ENCODE measurements at places on chromosomes 7 and 10. TPM values are rescaled to one million over a fixed set of nuclear protein-coding genes. Genes with fewer than 3 reads are reported as not detected.

The CDHR3 gene
- total RNA-seq: 11.4 TPM

The DDC gene
- not detected for total RNA-seq

The GPC2 gene
- 0.25 TPM for total RNA-seq

The NOBOX gene
- total RNA-seq: not detected

The PRSS1 gene
- not detected for total RNA-seq

The SORCS1 gene
- 2.9 TPM for total RNA-seq

The ASB10 gene
- 35.4 TPM for total RNA-seq

The CALML5 gene
- total RNA-seq: not detected

The FGFR2 gene
- 0.36 TPM for total RNA-seq

The XPNPEP1 gene
- total RNA-seq: 35.7 TPM

The HDAC9 gene
- total RNA-seq: 39.6 TPM

The CNTNAP2 gene
- 0.99 TPM for total RNA-seq

The ZNF488 gene
- 0.05 TPM for total RNA-seq

The CALHM3 gene
- total RNA-seq: not detected

The HKDC1 gene
- not detected for total RNA-seq

The TLX1 gene
- total RNA-seq: not detected

The C7orf33 gene
- total RNA-seq: not detected

The UNCX gene
- not detected for total RNA-seq

The BAIAP2L1 gene
- 2.1 TPM for total RNA-seq

The ADCY1 gene
- total RNA-seq: 2.8 TPM

The CTNNA3 gene
- total RNA-seq: 159 TPM

The MEOX2 gene
- total RNA-seq: 7.7 TPM

The SYT15B gene
- total RNA-seq: 0.93 TPM

The HEPACAM2 gene
- not detected for total RNA-seq

The SPOCK2 gene
- total RNA-seq: 8.6 TPM

The AKR1C2 gene
- total RNA-seq: 17.5 TPM

The SPDYE8 gene
- total RNA-seq: not detected

The SFTPA1 gene
- not detected for total RNA-seq

The HSPA12A gene
- total RNA-seq: 15.0 TPM
